Panc1 (cell line): ENCODE measurements at places on chromosomes 5 and 9. TPM values are rescaled to one million over a fixed set of nuclear protein-coding genes. Genes with fewer than 3 reads are reported as not detected.

DNA sequence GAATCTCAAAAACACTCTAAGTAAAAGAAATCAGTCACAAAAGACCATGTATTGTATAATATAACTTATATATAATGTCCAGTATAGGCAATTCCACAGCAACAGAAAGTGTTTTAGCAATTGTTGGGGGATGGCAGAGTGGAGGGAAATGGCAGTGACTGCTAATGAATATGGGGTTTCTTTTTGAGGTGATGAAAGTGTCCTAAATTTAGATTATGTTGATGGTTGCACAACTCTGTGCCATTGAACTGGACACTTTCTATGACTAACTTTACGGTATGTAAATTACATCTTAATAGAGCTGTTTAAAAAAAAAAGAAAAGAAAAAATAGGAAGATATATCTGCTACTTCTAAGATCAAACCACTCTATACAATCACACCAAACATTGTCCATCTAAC is 124.9 kb upstream of the ZNF462 start:
- no peak for DNase-seq

DNA sequence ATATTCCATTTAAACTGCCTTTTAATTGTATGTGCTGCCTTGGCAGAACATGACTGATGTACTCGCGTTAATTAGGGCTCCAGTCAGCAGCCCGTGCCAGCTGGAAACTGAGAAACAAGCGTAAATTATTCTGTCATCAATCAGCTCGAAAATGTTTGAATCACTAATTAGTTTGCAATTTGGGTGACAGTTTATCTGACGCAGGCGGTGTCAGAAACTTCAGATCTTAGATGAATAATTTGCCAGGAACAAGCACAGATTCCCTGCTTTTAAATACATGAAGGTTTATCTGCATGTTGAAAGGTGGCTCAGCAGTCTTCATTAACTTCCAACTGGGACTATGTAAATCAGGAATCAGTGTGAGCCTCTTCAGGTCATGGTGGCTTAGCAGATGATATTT is 176.0 kb upstream of the TLE4 start:
- DNase-seq, result no peak

GRCh38 chr9:134007150-134007549 is 15.0 kb upstream of the VAV2 start:
- no peak for DNase-seq

GRCh38 chr5:127834554-127834953 is 131.4 kb downstream of the CCDC192 start:
- DNase-seq, result no peak

- DNase-seq, result no peak
These were observed 11.7 kb upstream of the CERCAM start for GRCh38 chr9:128408963-128409431.

DNA sequence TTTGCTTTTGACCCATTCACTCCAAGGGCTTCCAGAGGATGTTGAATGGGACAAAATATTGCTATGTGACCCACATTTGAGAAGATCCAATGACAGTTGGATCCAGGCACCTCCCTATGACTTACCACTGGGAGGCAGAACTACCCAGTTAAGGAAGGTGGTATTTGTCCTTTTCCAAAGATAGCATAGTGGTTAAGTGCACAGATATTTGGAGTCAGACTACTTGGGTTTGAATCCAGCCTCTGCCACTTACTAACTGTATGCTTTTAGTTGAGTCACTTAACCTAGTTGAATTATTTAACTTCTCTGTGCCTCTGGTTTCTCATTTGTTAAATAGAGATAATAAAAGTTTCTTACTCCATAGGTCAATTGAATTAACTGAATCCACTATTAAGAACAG is 74.5 kb upstream of the PALM2AKAP2 start:
- DNase-seq, result peak; percentile 8

- DNase-seq, result no peak
These were observed 79.8 kb upstream of the PAPPA start for GRCh38 chr9:116073826-116074225.

- no peak for DNase-seq
These were observed 19.6 kb downstream of the SLC38A9 start for GRCh38 chr5:55692509-55692908.

GRCh38 chr5:9239626-9240025 is 306.2 kb downstream of the SEMA5A start:
- no peak for DNase-seq

DNA sequence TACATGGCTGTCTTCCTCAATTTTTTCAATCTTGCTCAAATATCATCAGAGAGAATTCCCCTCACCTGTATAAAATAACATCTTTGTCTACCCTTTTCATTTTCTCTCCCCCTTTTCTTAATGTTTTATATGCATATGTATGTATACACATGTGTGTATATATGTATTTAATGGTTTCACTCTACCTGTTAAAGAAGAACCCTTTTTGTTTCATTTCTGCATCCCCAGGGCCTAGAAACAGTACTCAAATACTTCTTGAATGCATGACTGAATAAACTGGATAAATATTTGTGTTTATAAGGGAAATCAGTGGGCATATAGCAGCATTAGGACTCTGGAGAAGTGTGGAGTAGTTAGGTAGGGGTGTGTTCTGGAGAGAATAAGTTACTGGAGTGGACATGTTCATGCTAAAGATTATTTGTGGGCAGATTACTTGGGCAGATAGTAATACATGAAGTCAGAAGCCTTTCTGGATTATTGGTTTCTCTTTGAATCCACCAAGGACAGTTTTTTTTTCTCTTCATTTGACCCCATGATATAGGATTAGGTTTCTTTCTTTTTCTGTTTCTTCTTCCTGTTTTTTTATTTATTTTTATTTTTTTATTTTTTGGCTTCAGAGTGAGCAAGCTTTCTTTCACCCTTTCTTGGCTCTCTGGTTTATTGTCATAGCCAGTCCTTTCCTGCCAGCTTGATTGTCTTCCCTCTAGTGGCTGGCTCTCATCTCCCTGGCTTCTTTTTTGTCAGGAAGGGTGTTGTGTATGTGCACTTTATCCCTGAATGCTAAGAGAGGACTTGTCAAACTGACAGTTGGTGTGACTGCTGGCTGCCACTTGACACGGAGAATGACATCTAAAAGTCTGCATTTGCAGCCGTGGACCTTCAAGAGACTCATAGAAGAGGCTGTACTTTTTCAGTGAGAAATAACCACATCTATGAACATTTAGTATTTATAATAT is 89.3 kb downstream of the ZCCHC7 start:
- DNase-seq, result no peak

- DNase-seq, result no peak
These were observed 147.5 kb downstream of the RFK start for GRCh38 chr9:76246680-76247079.

DNA sequence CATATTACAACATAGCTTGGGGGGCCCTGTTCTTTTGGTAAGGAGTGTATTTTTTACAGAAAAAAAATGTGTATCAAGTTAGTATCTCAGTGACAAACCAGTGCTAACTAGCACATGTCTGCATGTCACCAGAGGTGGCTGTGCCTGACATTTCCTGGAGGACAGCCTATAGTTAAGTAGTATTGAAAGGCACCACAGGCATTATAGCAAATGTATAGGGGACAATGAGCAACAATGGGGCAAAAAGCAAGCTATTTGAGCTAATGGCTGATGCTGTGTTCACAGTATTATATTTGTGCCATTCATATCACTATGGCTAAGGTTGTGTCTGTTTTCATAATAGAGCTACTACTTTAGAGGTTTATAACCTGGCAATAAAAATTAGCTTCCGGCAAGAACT is 1644.0 kb downstream of the MAT2B start:
- no peak for DNase-seq

- DNase-seq, result no peak
These were observed 124.4 kb upstream of the HMHB1 start for GRCh38 chr5:143687604-143688003.

DNA sequence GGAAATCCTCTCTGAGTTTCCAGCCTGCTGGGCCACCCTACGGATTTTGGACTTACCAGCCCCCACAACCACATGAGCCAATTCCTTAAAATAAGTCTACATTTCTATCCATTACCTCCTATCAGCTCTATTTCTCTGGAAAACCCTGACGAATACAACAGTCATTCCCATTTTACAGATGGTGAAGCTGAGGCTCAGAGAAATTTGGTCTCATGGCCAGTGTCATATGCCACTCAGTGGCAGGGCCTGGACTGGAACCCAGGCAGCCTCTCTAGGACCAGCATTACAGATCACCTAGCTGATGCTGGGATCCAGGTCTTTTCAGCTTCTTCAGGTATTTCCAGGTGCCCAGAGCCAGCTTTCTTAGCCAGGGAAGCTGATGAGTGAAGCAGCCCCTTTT is 45.0 kb upstream of the SH3PXD2B start:
- no peak for DNase-seq

DNA sequence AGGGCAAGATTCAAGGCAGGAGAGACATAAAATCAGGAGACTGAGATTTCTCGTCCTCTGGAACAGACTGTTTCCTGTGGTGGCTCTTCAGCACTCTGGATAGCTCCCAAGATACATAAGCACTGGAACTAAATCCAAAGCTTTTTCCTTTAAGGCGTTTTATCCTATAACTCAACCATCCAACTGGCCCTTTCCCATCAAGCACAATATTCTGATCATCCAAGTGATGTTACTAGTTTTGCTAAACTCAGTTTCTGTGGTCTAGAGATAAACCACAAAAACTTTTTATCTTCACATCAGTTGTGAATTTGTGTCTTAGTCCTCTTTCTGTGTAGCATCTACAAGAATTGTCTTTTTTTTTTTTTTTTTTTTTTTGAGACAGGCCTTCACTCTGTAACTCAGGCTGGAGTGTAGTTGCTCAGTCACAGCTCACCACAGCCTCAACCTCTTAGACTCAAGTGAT is 299.4 kb downstream of the COX7C start:
- DNase-seq, result no peak

DNA sequence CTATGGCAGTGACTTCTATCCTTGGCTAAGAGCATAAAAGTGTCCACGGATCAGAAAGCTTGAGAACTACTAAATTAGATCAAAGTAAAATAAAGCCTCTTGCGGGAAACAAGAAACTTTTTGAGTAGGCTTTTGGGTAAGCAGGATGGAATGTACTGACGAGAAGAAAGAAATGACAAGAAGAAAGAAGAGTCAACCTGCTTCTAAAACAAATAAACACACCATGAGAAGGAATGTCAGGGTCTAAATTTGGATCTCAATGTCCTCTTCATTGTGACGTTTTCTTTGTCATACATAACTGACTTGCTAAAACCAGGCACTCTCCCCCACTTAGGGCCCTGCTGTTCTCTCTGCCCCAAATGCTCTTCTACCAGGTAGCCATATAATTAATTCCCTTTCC is 290.1 kb upstream of the PTGER4 start:
- no peak for DNase-seq

- DNase-seq, result no peak
These were observed 37.0 kb downstream of the RNF130 start for GRCh38 chr5:180034564-180034963.

DNA sequence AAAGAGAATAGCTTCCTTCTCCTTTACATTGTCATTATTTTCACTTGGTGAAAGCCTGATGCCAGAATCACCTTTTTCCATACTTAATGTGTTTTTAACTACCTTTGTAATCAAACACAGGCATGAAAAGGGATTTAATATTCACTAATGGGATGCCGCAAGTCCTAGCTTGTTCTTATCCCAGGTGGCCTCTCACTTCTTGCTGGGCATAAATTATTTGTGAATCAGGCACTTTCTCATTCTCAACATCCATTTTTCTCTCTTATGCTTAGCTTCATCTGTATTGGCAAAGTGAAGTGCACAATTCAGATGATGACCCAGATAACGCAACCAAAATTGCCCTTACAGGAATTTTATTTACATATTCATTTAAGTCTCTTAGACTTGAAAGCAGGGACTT is 10.9 kb downstream of the ACTL7B start:
- DNase-seq, result no peak

GRCh38 chr5:171897231-171897630 is 109.2 kb downstream of the FBXW11 start:
- DNase-seq, result no peak

GRCh38 chr9:90198956-90199355 is 443.7 kb downstream of the DIRAS2 start:
- no peak for DNase-seq

GRCh38 chr9:81798606-81799005 is 109.3 kb upstream of the TLE1 start:
- DNase-seq, result no peak

- no peak for DNase-seq
These were observed 412.5 kb downstream of the CCDC171 start for GRCh38 chr9:15965246-15965745.

DNA sequence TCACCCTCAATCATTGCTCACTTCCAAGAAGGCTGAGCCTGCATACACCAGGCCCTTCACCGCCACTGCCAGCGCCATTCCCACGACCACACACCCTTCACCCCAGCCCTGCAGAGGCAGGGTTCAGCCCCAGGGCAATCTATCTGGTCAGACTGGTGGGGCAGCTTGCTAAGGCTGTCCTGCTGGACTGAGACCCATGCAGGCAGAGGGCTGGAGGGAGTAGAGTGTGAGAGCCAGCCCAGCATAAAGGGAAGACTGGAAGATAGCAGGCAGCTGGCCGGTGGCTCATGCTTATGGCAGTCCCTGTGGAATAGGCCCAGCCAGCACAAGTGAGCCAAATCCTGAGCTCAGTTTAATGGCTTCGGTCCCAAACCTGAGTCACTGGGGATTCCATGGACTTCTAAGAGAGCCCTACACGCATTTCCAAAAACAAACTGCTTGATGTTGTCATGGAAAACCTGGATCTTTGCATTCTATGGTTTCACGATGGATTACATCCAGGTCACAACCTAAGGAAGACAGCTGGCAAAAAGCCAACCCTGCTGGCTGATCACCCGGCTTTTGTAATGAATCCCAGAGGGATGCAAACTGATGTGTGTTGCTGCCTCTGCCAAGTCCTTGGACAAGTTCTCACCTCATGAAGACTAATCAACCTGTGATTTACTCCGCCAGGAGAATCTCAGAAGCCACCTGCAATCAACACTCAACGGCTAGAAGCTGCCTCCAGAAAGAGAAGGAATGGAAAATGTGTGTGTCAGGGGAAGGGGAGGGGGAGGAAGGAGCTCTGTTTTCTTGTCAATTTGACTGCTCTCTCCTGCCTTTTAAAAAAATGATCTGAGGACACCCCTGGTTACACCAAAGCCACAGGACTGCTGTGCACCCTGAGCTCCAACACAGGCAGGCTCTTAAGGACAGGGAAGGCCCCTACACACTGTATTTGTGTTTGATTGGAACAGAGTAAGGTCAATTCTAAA is 143.6 kb downstream of the LHFPL2 start:
- DNase-seq, result no peak

DNA sequence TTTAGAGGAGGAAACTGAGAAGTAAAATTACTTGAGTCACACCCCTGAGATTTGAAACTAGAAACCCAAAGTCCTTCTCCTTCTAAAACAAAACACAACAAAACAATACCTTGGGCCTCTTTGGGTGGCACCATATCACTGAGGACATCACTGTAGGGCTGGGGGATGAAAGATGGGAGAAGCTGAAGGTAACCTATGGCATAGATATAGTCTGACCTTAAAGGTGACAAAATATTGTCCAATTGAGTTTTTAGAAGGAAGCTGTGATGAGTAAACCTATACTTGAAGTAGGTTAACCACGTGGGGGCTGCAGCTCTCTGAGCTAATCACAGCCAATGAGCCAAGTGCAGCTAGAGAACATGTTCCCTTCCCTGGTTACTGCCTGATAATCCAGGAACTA is 167.4 kb upstream of the CD180 start:
- no peak for DNase-seq

Gene CSF1R
- 0.05 TPM for total RNA-seq

Gene TRIM36
- 1.6 TPM for total RNA-seq

Gene PCA3
- total RNA-seq, result not detected

Gene GADD45G
- 1.2 TPM for total RNA-seq

Gene TPM2
- total RNA-seq, result 544 TPM

Gene SPEF2
- total RNA-seq, result 0.87 TPM
